Caki2 (cell line): ENCODE measurements at places on chromosomes 5 and 9. TPM values are rescaled to one million over a fixed set of nuclear protein-coding genes. Genes with fewer than 3 reads are reported as not detected.

- no peak for DNase-seq
Observed at GRCh38 chr9:136688274-136689107, 1.2 kb upstream of the AGPAT2 start.

DNA sequence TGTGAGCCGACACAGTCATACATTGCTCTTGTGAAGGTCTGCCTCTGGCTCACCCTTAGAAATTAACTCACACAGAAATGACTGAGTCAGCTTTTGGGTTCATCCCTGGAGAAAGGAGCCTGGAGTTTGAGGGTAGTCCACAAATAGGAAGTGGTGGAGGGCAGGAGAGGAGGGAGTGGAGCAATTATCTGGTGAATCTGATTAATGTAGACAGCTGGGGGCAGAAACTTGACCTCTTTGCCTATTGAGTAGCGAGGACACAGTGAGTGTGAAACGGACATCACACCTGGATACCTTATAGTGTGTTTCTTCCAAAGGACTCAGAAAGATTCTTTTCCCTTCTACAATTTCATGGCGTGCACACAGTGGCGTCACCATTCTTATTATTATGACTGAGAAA, 48.5 kb upstream of the MSX2 start:
- DNase-seq, result no peak

- DNase-seq, result peak; percentile 53
Observed at GRCh38 chr5:95842854-95843544, 20.5 kb upstream of the GLRX start.

GRCh38 chr9:7298123-7298522, 501.5 kb downstream of the DMAC1 start:
- no peak for DNase-seq

DNA sequence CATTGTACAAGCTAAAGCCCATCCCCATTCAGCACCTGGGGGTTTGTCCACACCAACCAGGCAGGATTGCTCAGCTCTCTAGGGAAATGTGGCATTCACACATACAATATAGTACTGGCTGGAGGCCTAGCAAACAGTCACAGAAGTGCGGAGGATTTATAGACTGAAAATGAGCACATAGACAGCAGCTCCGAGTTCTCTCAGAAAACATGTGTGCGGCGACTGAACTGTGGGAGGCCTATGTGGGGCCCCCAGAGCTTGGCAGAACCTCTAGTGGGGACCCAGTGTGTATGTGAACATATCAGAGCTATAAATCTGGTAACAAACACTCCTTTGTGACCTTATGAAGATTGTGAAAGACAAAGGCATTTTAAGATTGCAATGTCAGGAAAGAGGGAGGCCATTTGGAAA, 431.1 kb downstream of the DTWD2 start:
- no peak for DNase-seq

DNA sequence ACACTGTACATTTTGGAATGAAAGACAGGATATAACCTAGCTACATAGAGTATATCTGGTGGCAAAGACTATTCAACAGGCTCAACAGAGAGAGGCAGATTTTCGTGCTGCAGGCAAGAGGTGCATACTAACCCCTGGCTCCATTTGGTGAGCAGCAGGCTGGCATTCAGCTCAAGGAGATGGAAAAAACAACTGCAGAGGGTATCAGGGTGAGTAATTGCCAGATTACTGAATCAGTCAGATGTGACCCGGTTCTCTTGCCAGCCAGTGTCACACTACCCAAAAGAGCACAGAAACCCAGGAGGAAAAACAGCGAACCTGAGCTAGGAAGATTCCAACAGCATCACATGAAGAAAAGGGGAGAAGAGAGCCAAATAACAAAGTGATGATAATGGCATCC, 130.4 kb upstream of the PRLR start:
- DNase-seq, result no peak

DNA sequence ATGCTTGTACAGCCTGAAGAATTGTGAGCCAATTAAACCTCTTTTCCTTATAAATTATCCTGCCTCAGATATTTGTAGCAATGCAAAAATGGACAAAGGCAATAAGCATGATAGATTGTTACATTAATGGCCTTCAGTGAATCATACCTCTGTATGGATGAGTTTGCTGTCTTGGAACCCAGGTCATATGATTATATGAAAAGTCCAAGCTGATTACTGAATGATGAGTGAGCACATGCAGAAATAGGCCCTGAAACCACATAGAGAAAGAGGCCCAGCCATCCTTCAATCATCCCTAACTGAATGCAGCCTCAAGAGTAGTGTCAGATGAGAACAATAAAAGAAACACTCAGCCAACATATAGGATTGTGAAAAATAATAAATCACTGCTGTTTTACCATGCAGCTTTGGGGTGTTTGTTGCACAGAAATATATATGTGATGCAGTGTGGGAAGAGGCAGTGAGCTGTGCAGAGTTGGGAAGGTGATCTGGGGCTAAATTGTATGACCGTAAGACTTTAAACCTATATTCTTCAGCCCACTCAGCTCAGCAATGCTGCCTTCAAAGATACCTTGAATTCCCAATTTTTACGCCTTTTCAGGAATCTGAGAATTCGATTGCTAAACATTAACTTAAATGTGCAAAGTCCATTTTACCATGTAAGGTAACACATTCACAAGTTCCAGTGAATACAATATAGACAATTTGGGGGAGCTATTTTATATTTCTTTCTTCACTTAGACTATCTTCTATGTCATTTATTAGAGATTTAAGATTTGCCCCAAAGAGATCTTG, 36.3 kb upstream of the SHISAL2B start:
- no peak for DNase-seq

GRCh38 chr5:146002491-146002890, 66.1 kb downstream of the SH3RF2 start:
- DNase-seq, result no peak

- DNase-seq, result no peak
Observed at GRCh38 chr5:102857076-102857818, 102.1 kb downstream of the PAM start.

MRPL22 gene
- total RNA-seq, result 16.0 and 29.8 TPM in 2 replicates

DPH7 gene
- total RNA-seq, result 6.6 and 18.6 TPM in 2 replicates

SPATA9 gene
- total RNA-seq, result not detected in 2 replicates

S1PR3 gene
- total RNA-seq, result 8.8 and 15.2 TPM in 2 replicates
